NCI-H460 (cell line): ENCODE measurements at places on chromosomes 4 and X.
A peak's percentile ranks its signal among the peaks of the same experiment; 100 is the strongest.

DNA sequence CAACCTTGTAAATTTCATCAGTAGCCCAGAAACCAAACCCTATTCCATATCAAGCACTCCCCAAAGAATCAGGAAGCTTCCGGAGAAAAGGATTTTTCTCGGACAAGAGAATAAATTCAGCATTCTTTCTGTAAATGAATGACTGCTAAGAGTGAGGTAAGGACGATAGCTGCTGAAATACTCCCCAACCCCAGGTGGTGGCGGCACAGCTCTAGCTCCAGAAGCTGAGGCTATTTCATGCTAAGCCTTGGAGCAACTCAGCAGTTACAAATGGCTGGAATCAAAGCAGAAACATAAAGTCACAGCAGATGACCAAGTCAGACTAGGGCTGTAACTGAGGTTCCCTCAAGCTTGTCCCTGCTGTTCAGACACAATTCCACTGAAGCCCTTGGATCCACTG lies 13.9 kb upstream of the PCDH19 start:
- DNase-seq = no peak

- DNase-seq = no peak
These were observed 127.9 kb upstream of the FTHL17 start for GRCh38 chrX:31199840-31200114.

- DNase-seq = no peak
These were observed 9.5 kb upstream of the GATA1 start for GRCh38 chrX:48776818-48777439.

- no peak for DNase-seq
These were observed 24.6 kb downstream of the NAP1L5 start for GRCh38 chr4:88672987-88673386.

- DNase-seq = no peak
These were observed 74.9 kb downstream of the CLDN34 start for GRCh38 chrX:10042055-10042454.

- DNase-seq = no peak
These were observed 811 bp downstream of the SRD5A3 start for GRCh38 chr4:55346851-55347255.

DNA sequence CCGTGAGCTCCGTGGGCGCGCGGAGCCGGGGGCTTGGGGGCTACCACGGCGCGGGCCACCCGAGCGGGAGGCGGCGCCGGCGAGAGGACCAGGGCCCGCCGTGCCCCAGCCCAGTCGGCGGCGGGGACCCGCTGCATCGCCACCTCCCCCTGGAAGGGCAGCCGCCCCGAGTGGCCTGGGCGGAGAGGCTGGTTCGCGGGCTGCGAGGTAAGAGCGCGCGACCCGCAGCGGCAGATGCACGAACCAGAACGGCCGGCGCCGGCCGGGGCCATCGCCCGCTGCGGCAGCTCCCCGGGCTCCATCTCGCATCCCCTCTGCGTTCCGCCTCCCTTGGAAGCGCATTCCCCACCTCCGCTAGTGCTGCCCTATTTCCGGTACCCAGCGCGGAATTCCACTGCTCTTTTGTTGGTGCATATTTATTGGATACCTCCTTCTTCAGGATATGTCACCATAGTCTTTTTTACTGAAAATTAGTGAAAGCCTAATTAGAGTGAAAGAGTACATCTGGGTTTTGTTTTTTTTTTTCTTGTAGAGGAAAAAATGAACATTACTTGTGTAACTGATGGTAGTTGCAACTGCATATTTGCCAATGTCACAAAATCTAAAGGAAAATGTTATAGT lies 797 bp downstream of the PKD2 start:
- no peak for DNase-seq

DNA sequence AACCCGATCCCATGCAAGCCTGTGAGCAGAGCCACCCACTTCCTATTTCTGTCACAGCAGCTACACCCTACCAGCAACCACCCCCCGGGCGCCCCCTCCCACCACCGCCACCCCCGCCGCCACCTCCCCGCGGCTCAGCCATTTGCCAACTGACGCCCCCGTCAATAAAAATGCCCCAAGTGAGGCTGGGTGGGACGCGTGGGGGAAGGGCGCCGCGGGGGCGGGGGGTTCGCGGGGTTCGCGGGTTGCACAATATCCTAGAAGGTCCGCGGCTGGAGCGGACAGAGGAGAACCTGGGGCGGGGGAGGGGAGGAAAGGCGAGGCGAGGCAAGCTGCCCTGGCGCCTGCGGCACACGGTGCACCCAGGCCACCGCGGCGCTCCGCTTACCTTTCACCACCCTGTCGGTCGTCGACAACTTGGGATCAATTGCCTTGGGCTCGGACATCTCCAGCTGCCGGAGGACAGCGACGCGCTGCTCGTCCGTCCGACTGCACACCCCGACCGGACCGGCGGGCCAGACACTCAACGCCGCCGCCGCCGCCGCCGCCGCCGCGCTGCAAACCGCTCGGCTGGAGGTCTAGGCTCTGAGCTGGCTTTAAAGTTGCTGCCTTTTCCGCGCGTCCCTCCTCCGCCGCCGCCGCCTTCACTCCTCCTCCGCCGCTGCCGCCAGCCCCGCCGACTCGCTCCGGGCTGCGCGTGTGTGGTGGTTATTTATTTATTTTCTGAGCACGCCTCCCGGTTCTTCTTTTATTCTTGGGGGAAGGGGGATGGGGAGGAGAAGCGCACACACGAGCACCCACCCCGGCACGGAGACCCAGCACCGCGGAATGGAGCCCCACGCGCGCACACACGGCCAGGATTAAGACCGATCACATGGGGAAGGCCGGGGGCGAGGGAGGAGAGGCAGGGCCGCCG lies 717 bp downstream of the PPP3CA start:
- peak; percentile 18 for DNase-seq
